ENCODE measurements at places on chromosomes 13 and 19.

- no peak for DNase-seq
Observed at GRCh38 chr13:36297366-36298338, at the start of gene CCDC169. TSS of gene CCDC169 (minus strand) at chr13:36297814. CDS start at chr13:36297719, 95 bp downstream.

DNA sequence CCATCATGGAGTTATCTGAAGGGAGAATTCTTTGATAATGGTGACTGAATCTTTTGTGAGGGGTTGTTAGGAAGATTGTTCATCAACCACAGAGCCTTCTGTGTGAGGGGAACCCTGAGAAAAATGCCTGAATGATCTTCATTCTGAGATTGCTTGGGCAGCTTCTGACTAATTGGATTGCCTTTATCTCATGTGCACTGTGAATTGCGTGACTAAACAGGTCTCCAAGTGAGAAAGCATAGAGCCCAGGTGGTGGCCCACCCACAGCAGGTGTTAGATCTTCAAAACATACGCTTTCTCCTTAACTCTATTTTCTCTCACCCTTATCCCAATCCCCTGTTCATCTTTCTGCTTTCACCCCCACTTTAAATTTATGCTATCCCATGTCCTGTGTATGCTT, 58.3 kb downstream of the DOCK9 start:
- DNase-seq: no peak

- DNase-seq: no peak
Observed at GRCh38 chr19:38375748-38376147, 1.4 kb downstream of the PSMD8 start.

DNA sequence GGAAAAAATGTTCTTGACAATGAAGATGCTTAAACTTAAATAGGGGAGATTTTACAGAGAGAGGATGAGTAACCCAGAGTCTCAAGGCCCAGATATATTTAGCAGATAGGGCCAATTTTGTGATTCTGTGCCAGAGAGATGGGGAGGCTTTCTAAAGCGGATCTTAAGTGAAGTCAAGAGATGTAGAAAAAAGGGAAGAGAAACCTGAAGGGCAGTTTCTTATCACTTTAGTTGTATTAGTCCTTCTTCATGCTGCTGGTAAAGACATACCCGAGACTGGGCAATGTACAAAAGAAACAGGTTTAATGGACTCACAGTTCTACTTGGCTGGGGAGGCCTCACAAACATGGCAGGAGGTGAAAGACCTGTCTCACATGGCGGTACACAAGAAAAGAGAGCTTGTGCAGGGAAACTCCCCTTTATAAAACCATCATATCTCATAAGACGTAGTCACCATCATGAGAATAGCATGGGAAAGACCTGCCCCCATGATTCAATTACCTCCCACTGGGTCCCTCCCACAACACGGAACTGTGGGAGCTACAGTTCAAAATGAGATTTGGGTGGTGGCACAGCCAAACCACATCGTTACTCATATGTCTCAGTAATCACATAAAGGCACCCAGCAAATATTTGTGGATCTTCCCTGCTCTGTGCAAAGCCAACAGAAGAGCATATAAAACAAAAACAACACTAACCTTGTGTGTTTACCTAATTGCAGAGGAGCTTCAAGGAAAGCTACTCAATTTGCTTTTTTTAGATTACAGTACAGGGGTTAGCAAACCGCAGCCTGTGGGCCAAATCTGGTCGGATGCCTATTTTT, 102.6 kb upstream of the MYCBP2 start:
- no peak for DNase-seq

- DNase-seq: no peak
Observed at GRCh38 chr13:61406275-61406674, 9.4 kb downstream of the PCDH20 start.

DNA sequence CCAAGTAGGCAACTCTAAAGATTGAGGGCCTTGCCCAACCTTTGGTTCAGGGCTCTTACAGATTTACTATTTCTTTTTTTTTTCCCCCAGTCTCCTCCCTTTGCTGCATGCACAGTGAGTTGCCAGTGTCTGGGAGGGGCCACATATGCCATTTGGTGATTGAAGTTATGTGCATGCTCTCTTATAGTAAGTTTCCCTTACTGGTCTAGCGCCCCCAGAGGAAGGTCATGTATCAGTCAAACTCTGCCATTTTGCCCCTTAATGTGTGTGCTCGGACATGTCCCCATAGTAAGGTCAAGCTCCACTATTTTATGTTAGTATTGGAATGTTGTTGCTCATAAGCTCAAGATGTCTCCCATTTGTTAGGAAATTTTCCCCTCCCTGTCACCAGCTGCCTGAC, 1138.0 kb upstream of the SLC10A2 start:
- no peak for DNase-seq

- DNase-seq: no peak
Observed at GRCh38 chr13:50907781-50908180, 1.8 kb upstream of the RNASEH2B start.

DNA sequence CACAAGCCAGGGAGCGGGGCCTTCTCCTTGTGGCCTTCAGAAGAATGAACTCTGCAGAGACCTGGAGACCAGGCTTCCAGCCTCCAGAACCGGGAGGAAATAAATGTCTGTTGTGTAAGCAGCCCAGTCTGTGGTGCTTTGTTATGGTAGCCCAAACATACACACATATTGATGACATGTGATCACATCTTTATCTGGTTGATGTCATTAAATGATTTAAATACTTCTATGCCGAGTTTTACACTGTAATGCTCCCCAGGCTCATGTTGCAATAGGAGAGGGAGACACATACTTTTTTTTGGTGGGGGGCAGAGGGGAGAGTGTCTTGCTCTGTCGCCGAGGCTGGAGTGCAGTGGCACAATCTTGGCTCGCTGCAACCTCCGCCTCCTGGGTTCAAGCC, 188.0 kb upstream of the IRS2 start:
- DNase-seq: no peak

Measured in GM19239 (cell line).